ENCODE measurements at places on chromosomes 5 and 9.

GRCh38 chr9:132896906-132897305 lies 18.2 kb downstream of the SPACA9 start:
- no peak for DNase-seq

DNA sequence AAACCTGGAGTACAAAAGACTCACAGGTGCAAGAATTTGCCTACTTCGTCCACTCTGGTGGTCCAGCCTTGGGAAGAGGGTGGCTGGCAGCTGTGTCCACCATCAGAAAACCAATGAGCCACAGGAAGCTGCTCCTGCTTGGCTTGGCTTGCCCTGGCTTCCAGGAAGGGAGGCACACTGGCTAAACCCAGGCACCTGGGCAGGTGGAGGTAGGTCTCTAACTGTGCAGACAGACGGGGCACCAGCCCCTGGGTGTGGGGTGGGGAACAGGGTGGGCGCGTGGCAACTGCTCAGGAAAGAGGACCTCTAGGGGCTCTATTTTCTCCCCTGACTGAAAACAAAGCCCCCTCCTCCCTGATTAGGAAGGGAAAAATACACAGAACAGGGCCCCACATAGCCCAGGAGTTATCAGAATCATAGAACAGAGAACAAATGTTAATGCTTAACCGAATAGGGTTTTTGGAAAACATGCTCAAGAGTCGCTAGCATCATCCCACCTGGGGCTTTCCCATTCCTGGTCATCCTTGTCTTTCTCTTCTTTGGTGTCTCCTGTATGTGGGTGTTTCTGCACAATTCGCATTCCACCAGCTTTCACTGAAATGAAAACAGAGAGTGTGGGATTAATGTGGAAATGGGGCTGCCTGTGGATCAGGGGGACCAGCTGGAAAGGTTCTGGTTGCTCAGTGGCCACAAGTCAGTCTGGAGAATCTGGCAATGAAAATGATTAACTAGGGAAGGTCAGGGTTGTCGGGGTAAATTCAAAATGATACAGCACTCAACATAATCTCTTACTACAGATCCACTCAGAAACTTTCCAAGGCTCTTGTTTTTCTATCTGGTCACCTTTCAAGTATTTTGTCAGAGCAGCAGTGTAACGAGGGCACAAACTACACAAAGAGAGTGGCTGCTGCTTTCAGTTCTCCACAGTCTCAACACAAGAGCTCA lies 13.1 kb downstream of the DAP start:
- no peak for DNase-seq

DNA sequence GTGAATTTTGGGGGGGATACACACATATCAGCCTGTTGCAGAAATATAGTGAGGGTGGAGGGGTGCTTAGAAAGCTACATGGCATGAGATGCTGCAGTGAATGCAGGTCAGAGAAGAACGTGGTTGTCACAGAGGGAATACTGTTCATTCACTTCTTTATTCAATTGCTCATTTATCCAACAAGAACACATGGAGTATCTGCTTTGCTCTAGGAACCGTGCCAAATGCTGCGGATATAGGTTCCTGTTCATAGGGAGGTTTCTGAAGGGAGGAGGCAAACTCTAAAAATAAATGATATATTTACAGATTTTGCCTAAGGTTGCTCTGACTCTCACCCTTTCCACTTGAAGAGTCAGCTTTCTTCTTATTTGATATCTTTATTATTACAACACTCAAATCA lies 444.3 kb upstream of the CLINT1 start:
- no peak for DNase-seq

GRCh38 chr9:127444921-127445850 lies 6.0 kb downstream of the RPL12 start:
- DNase-seq: no peak

- DNase-seq: no peak
These were observed 80.8 kb downstream of the NTRK2 start for GRCh38 chr9:84750152-84750865.

GRCh38 chr9:126650404-126651341 lies 36.9 kb downstream of the LMX1B start:
- no peak for DNase-seq

- DNase-seq: peak; percentile 23
These were observed 53.7 kb downstream of the G3BP1 start for GRCh38 chr5:151825445-151825844.

DNA sequence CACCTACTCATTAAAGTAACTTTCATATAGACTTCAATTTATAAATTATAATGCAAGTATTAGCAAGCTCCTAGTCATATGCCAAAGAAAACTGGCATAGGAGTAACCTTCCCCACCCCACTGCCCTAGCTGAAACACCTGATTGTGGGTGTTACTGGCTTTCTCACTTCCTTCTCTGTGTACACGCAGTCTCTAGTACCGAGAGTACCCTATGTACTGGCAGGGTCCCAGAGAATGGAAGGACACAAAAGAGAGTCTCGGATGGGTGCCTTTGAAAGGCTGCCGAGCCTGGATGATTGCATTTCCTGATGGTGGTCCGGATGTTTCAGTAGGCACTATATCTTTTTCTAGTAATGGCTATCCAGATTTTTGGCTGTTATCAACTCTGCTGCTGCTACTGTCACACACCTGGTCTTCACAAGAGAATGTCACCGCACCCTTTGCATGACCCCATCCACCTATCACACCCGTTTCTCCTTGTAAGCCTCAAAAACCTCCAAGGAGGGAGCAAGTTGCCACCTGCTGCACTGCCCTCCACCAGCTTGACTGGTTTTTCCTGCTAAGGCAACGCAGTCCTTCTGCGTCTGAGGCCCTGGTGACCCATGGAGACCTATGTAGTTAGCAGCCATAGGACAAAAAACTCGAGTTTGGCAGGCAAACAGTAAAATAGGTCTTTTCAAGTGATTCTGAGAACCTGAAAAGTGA lies 53.8 kb upstream of the CLINT1 start:
- DNase-seq: no peak

GRCh38 chr5:225334-225733 lies 7.2 kb downstream of the SDHA start:
- no peak for DNase-seq

GRCh38 chr5:179769796-179770195 lies 24.0 kb upstream of the LTC4S start:
- DNase-seq: no peak

- no peak for DNase-seq
These were observed 21.4 kb downstream of the COL27A1 start for GRCh38 chr9:114176624-114177291.

DNA sequence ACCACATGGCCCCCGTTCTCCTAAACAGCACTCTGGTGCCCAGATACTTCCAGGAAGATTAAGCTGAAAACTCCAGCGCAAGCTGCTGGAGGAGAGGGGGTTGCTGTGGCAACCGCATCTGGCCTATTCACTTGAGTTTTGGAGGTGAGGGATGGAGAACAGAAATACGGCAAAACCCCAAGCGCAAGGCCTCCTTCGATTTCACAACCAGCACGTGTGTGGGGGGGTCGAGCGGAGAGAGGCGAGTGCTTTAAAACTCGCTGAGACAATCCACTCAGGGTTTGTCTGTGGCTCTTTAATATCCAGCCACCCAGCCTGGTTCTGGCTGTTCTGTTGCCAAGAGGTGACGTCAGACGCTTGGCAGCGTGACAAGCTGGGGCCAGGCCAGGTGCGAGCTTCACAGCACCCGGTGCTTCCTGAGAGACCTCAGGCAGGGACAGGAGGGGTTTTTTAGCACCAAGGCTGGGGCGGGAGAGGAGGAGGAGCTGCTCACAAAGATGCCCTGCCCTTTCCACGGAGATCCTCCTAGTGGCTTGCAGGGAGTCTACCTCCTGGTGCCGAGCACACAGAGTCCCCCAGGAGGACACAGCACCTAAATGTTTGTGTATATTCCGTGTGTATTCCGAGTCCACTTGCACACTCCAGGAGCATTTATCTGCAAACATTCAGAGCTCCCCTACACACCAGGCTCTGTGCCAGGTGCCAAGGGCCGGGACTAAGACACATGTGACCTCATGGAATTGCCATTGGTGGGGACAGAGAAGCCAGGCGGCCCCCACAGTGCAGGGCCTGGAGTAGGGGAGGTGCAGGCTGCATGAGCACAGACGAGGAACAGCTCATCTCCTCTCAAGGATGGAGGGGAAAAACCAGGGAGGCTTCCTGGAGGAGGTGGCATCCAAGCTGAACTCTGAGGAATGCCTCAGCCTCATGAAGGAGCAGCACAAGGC lies 194.6 kb downstream of the OLFM1 start:
- no peak for DNase-seq

- DNase-seq: no peak
These were observed 208.8 kb upstream of the IRX2 start for GRCh38 chr5:2960294-2960693.

GRCh38 chr9:85401998-85402397 lies 339.8 kb downstream of the AGTPBP1 start:
- no peak for DNase-seq

DNA sequence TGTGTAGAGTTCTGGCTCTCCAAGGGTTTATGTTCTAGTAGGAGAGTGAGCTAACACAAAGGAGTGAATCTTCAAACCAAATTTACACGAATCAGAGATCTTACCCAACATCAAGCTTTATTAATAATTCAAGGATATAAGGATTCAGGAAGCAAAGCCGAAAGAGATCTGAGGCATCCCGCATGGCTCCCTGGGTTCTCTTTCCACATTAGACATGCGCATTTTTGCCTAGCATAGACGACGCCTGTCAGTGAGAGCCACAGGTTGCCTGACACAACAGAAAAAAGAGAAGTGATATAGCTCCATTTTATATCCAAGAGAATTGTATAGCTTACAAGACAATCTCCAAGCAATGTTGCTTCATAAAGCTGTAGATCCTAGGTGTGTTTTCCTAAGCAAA lies 52.6 kb downstream of the ESM1 start:
- no peak for DNase-seq

All from effector CD4-positive, alpha-beta T cell (primary cell).